ENCODE measurements at places on chromosomes 6 and 20.

- no peak for DNase-seq
Observed at GRCh38 chr6:51098791-51099190, 280.1 kb downstream of the TFAP2B start.

DNA sequence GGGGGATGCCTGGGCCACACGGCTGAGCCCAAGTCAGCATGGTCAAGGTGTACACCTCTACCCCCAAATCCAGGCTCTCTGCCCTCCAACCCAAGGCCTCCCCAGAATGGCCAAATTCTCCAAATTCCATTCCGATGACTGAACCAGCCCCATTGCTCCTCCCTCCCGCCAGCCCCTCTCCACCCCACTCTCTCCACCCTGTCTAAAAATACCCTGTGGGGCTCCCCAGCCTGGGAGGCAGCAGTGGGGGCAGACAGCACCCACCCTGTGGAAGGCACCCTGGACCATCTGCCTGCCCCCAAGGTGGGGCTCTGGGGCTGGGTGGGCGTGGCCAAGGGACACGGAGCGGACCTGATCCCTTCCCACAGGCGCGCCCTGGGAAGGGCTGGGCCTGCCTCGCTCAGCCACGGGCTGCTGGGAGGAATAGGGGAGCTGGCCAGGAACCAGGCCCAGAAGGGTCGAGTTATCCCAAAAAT lies 11.4 kb downstream of the TEAD3 start:
- no peak for DNase-seq

GRCh38 chr6:6368040-6368683 lies 47.7 kb upstream of the F13A1 start:
- DNase-seq = no peak

DNA sequence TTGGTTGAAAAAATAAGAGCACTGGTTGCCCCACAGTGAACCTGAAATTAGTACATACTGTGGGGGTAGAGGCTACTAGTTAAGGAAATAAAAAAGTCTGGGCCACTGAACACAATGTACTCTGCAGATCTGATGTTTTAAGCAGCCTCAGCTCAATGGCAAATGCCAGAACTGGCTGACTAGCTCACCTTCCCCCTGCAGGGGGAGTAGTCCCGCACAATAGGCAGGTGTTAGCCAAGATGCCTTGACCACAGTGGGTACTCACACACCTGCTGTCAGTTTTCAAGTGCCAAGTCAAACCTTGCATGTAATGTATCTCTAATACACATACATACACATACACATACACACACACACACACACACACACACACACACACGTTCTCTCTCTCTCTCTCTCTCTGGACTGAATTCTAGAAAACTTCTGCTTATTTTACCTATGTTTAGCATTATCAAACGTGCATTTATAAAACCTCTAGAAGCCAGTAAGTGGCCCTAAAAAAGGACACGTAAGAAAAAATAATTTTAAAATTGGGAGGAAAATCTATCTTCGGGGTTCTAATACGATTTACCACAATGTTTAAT lies 36.1 kb downstream of the GMDS start:
- no peak for DNase-seq

GRCh38 chr6:111888928-111889695 lies 15.9 kb upstream of the FYN start:
- DNase-seq = no peak

DNA sequence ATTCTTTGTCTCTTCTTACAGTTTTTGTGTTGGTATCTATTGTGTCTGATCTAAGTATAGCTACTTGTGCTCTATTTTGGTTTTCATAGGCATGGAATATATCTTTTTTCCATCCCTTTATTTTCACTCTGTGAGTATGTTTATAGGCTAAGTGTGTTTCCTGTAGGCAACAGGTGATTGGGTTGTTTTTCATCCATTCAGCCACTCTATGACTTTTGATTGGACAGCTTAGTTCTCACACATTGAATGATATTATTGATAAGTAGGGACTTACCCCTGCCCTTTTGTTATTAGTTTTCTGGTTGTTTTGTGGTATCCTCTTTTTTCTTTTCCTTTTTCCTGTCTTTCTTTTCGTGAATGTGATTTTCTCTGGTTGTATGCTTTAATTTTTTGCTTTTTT lies 67.9 kb downstream of the MLIP start:
- DNase-seq = no peak

GRCh38 chr20:24840121-24840713 lies 108.9 kb upstream of the CST7 start:
- no peak for DNase-seq

Measured in NCI-H1694 (cell line).